ENCODE measurements at places on chromosomes 6 and 20.

DNA sequence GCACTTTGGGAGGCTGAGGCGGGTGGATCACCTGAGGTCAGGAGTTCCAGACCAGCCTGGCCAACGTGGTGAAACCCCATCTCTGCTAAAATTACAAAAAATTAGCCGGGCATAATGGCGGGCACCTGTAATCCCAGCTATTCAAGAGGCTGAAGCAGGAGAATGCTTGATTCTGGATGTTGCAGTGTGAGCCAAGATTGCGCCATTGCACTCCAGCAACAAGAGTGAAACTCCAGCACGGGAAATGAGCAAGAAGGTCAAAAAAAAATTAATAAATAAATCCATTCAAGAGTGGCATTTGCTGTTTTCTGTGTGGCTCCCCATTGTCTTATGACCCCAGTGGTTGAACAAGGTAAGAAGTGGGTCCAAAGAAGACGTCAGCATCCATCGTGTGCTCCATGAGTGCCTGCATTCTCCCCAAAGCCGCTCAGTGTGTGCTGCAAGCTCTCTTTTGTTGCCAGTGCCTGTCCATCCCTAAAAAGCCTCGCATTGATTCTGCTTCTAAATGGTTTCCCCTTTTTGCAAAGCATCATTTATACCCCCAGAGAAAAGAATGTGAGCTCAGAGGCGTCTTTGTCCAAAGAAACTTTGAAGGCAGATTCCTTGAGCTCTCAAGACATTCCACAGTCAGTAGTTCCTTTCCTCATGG, 38.8 kb upstream of the MAP3K4 start:
- no peak for DNase-seq

DNA sequence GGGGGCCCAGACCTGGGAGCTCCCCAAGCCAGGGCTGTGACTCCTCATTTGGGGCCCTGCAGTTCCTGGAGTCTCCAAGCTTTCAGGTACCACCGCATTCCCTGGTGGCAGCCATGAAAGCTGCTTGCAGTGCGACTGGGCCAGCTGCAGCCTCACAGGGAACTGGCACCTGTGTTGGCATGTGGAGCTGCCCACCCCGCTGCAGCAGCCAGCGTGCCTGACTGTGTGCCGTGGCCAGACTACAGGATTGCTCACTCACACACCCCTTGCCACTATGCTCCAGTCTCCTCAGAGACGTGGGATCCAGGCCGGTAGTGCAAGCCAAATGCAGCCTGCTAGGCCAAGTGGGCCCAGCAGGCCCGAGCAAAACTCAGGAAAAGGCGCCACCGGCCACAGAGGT, 450.7 kb downstream of the COL12A1 start:
- no peak for DNase-seq

DNA sequence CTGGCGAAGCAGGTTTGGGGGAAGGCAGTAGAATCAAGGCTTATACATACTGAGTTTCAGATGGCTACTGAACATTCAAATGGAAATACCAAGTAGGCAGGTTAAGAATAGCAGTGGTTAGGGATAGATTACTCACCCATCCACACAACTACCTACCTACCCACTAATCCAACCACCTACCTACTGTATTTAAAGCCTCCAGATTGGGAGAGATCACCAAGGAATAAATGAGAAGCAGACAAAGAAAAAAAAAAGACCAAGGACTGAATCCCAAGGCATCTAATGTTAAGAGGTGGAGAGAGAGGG, 68.3 kb upstream of the SMIM29 start:
- DNase-seq = no peak

- no peak for DNase-seq
Measured at GRCh38 chr6:84167457-84167856, 60.0 kb downstream of the CEP162 start.

- peak; percentile 43 for DNase-seq
Measured at GRCh38 chr6:111764238-111765175, 108.7 kb downstream of the FYN start.

DNA sequence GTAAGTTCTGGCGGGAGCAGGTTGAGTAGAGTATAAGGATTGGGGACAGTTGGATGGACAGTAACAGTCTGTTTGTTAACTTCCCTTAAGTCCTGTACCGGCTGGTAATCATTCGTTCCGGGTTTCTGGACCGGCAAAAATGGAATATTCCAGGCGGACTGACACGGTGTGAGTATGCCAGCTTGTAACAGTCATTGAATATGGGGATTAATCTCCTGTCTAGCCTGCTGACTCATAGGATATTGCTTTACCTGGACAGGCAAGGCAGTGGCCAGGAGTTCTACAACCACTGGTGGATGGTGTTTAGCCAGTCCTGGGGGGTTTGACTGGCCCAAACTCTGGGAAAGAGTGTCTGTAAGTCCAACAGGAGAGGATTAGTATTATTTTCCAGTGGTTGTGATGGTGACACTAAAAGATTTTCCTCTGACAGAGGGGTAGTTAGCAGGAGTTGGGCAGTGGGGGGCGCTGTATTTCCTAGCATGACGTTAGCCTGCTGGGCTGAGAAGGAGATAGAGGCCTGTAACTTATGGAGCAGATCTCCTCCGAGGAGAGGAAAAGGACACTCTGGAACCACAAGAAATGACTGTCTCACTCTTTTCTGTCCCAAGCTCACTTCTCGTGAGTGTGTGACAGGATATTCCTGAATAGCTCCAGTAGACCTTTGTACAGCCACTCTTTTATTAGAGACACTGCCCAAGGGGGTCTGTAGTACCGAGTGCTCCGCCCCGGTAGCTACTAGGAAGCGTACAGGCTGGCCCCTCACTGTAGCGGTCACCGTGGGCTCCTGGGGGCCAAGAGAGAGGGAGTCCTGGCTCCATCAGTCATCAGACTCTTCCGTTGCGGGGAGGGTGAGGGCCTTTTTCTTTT, 152.2 kb downstream of the TRIM27 start:
- DNase-seq = no peak

DNA sequence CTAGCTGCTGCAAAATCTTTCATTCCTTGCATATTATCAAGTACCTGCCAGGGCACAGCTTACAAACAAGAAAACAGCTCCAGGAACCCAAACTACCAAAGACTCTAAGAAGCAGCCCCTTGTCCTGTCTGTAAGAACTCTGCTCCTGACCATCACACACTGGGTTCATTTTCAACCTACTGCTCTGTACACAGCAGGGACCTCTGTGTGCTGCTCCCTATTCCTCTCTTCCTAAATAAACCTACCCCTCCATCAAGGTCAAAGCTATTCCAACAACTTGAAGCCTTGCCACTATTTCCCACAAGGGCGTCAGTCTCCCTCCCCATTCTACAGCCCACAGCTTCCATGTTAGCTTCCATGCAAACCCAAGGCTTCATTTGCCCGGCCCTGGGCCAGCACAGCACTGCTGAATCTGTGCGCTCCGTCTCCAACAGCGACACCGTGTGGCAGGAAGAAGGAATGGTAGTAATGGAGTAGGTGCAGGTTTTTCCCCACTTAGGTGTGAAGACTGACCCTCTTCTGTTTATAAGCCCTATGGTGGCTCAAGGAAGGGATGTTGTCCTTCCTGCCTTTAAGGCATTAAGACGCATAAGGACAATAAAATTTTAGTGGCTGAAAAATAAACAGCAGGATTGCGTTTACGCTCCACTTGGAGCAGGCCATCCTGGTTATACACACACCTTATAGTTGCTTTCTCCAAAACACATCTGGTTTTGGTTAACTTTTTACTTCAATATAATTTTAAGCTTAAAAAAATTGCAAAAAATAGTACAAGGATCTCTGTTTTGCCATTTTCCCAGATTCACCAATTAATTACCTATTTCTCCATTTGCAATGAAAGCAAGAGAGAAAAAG, 115.2 kb upstream of the NXT1 start:
- peak; percentile 33 for DNase-seq

DNA sequence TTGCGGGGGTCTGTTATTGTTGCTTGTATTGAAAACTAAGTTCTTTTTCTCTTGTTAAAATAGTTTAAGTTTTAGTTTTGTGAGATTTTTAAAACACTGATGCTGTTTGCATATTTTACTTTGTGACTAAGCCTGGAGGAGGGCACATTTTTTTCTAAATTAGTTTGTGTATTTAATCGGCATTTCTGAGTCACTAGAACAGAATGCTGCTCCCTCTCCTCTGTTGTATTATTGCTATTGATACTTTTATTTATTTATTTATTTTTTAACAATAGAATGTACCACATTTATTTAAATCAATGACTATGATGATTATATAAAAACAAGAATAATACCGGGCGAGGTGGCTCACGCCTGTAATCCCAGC, 5.1 kb upstream of the FAM50B start:
- no peak for DNase-seq

GRCh38 chr20:9114709-9115108, 45.8 kb downstream of the PLCB4 start:
- no peak for DNase-seq

- DNase-seq = peak; percentile 81
Measured at GRCh38 chr6:146543211-146543939, at the start of gene RAB32. TSS of gene RAB32 (plus strand) at chr6:146543833. CDS start at chr6:146543872, 39 bp downstream.

- no peak for DNase-seq
Measured at GRCh38 chr20:732727-733126, 35.6 kb downstream of the SLC52A3 start.

- no peak for DNase-seq
Measured at GRCh38 chr6:16031278-16031981, 97.5 kb upstream of the MYLIP start.

DNA sequence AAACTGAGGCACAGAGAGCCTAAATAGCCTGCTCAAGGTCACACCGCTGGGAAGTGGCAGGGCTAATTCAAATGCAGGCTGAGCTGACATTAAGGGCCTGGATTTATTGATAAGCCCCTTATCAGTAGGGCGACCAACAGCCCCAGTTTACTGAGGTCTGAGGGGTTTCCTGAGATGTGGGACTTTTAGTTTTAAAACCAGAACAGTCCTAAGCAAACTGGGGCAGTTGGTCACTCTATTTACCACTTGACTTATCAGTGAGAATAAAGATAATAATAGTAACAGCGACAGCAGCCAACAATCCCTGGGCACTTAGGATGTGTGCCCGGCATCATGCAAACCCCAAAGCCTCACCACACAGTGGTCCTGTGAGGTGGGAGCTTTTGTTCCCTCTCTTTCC, 27.6 kb downstream of the PREX1 start:
- no peak for DNase-seq

GRCh38 chr6:155265843-155266535, 2.2 kb downstream of the CLDN20 start:
- no peak for DNase-seq

DNA sequence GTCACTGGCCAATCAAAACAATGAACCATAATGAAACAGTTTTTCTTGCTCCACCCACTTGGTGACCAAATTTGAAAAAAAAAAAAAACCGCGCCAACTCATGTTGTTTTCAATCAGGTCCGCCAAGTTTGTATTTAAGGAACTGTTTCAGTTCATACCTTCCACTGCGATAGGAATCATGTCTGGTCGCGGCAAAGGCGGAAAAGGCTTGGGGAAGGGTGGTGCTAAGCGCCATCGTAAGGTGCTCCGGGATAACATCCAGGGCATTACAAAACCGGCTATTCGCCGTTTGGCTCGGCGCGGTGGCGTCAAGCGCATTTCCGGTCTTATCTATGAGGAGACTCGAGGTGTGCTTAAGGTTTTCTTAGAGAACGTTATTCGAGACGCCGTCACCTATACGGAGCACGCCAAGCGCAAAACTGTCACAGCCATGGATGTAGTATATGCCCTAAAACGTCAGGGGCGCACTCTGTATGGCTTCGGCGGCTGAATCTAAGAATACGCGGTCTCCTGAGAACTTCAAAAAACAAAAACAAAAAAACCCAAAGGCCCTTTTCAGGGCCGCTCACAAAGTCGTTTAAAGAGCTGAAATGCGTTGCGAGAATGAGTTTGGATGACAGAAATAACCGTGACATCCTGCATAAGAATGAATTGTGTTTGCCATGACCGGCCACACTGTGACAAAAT, 16.7 kb downstream of the HFE start:
- DNase-seq = peak; percentile 93

GRCh38 chr20:5569021-5569420, 181.2 kb upstream of the SHLD1 start:
- DNase-seq = peak; percentile 43

GRCh38 chr6:43669050-43669921, 18.3 kb downstream of the MRPS18A start:
- DNase-seq = no peak

GRCh38 chr6:133070410-133071043, 170.6 kb upstream of the EYA4 start:
- no peak for DNase-seq

DNA sequence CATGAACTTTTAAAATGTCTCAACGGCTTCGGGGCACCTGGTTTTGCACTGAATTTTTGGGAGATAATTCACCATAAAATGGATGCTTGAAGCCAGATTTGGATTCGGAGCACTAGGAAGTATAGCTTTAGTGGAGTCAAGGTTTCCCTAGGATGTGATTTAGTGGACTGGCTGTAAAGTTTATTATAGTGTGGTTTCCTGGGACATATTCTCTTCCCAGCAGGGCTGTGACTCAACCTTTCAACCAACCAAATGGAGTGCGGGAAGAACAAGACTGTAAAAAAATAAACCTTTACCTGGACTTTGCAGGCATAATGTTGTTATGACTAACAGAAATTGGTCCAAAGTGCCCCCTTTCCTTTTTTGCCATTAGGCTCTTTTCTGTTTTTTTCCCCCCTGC, 327.4 kb upstream of the MAN1A1 start:
- no peak for DNase-seq

DNA sequence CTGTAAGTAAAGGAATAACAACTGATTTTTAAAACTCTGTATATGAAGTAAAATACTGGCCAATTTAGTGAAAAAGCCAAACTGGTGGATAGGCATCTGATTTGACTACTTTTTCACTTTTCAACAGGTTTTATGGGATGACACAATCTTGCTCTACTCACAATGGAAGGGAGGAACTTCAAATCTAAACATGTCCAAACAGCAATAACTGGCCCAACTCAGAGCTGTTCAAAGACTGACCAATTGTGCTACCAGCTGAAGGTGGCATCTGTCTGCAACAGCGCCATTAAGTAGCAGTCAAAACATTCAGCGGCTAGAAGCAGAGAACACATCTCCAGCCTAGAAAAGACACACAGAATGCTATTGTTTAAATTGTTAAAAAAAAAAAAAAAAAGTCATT, 44.6 kb downstream of the SESN1 start:
- DNase-seq = no peak

DNA sequence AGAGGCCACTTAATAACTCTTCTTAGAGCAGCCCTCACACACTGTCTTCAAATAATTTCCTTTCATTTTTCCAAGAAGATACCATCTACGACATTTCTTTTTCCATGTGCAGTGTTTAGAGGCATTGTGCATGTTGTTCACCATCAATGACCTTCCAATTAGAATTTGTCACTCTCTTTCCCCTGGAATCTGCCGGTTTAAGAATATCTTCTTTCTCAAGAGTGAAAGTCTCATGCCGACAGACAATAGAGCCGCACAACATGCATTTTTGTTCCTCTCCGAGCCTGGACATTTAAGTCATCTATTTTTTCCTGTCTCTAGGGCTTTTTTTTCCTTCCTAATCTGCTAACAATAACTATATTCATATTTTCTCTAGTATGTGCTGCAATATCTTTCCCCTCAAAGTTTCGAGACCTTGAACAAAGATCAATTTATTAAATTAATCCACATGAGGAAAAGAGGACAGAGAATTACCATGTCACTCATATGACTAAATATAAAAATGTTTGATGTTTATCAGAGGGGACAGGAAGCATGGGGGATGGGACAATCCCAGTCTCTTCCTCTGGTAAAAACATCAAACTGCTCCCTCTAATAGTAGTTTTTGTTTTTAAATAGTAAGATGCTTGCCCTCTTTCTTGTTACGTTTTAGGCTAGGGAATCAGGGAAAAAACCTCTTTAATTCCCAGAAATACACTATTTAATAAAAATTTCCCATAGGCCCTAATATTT, 893.4 kb downstream of the C6orf118 start:
- no peak for DNase-seq
